ENCODE measurements at places on chromosomes 6 and 20. TPM values are rescaled to one million over a fixed set of nuclear protein-coding genes. Genes with fewer than 3 reads are reported as not detected.
A peak's percentile ranks its signal among the peaks of the same experiment; 100 is the strongest.

DNA sequence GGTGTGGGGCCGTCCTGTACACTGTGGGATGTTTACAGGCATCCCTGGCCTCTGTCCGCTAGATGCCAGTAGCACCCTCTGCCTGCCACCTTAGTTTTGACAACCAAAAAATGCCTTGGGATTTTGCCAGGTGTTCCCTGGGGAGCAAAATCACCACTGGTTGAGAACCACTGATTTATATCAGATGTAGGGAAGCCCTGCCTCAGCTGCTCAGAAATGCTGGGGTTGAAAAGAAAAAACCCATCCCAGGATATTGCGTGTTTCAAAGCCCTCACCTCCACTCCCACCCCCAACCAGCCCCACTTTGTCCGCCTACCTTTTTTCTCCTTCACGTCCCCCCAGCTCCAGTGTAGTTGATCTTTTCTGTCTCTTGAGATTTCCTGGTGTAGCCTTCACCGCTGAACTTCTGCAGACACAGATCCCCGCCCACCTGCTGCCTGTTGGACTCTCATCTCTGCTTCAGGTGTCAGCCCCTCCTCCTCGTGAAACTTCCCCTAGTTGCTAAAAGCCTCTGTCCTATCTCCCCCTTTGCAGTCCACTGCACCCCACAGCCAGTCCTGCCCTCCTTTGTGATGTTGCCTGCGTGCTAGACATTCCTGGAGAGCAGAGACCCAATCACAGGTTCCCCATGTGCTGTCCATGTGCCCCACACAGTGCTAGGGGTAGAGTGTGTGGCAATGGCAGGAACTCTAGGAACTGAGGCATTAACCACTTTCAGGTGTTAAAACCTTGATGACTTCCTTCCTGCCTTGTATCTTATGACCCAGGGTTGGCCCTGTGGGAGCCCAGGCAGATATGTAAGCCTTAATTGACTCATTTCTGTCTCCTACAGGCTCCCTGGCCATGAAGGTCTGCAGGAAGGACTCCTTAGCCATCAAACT lies 98.9 kb downstream of the TBC1D7 start:
- no peak overlapping the region for H3K4me3 ChIP-seq
- H3K4me1 ChIP-seq: peaks cover 12% of the 10 kb centered on the region
- peak; percentile 26 for DNase-seq
- no peak overlapping the region for H3K27ac ChIP-seq
- no peaks in the 10 kb centered on the region for H3K36me3 ChIP-seq

DNA sequence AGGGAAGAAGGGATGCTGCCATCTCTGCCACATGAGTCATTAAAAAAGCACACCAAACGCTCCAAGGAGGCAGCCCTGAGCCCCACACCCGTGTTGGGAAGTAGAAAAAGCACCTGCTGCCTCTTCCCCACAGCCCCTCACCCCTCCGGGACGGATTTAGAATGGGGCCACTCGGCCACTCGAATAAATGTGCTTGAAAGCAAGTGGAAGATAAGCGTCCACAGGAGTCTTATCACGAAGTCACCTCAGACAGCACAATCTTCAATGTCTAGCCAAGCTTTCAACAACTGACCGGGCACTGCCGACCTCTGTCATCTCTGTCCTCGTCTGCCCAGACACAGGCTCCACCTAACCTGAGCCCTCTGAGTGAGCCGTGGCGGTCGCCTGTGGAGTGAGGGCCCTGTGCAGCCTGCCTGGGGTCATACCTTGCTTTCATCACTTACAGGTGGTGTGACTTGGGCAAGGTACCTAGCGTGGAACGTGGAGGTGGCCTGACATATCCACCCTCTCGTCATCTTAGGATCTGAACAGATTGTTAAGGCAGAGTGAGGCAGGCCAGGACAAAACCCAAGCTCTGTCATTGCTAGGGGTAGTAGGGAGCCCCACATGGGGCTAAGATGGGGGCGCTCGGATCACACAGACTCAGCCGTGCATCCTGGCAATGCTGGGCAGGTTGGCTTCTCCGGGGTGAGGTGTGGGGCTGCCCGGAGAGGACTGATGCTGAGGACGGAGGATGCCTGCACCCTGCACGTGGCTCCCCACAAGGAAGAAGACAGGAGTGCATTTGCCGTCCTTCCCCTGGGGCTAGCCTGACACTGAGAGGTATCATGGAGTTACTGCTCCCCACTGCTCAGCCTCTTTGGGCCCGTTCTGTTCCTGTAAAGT lies 34.8 kb downstream of the PSMG4 start:
- H3K4me1 ChIP-seq: no peaks in the 10 kb centered on the region
- no peaks in the 10 kb centered on the region for H3K27me3 ChIP-seq
- no peak overlapping the region for H3K27ac ChIP-seq
- no peak for DNase-seq

DNA sequence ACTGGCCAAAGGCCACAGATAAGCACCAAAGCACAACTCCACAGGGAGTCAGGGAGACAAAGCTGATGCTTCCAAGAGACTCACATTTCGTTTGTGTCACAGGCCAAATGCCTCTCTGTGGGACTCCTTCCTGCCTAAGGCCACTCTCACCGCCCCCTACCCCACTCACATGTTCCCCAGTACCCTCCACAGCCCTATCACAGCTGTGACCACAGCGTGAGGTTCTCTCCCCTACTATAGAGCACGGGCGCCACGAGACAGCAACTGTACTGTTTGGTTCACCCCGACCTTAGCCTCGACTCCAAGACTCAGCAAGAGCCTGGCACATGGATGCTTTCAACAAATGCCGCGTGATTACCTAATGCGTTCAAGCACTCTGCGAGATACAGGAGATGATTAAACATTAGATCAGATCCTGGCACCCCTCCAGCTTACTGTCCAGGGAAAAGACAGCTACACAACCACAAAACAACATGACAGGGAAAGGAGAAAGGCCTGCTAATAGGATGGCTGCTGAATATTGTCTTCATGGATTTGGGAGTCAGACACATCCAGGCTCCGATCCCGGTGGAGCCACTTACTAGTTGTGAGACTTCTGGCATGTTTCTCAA lies 105.5 kb downstream of the AGPAT4 start:
- no peaks in the 10 kb centered on the region for H3K36me3 ChIP-seq
- H3K27ac ChIP-seq: no peak overlapping the region
- no peaks in the 10 kb centered on the region for H3K27me3 ChIP-seq

- H3K36me3 ChIP-seq: no peaks in the 10 kb centered on the region
- no peak overlapping the region for H3K27ac ChIP-seq
- no peak overlapping the region for H3K4me3 ChIP-seq
- DNase-seq: no peak
- H3K4me1 ChIP-seq: no peaks in the 10 kb centered on the region
Measured at GRCh38 chr6:75794954-75795739, 46.1 kb downstream of the MYO6 start.

- no peaks in the 10 kb centered on the region for H3K36me3 ChIP-seq
- no peaks in the 10 kb centered on the region for H3K4me1 ChIP-seq
Measured at GRCh38 chr20:61117725-61118124, 134.3 kb upstream of the CDH4 start.

GRCh38 chr20:21518292-21518991 lies 4.6 kb upstream of the NKX2-2 start:
- no peak for DNase-seq
- peaks cover 77% of the 10 kb centered on the region for H3K27me3 ChIP-seq
- H3K4me3 ChIP-seq: no peak overlapping the region
- H3K27ac ChIP-seq: no peak overlapping the region
- peaks cover 43% of the 10 kb centered on the region for H3K4me1 ChIP-seq
- H3K36me3 ChIP-seq: no peaks in the 10 kb centered on the region

GRCh38 chr6:90910893-90911292 lies 324.0 kb upstream of the MAP3K7 start:
- H3K27ac ChIP-seq: no peak overlapping the region
- no peak overlapping the region for H3K4me3 ChIP-seq
- H3K27me3 ChIP-seq: peaks cover 7% of the 10 kb centered on the region
- no peaks in the 10 kb centered on the region for H3K4me1 ChIP-seq

- no peak overlapping the region for H3K4me3 ChIP-seq
- H3K27ac ChIP-seq: no peak overlapping the region
- no peaks in the 10 kb centered on the region for H3K27me3 ChIP-seq
- no peaks in the 10 kb centered on the region for H3K4me1 ChIP-seq
- no peak for DNase-seq
- no peaks in the 10 kb centered on the region for H3K36me3 ChIP-seq
Measured at GRCh38 chr6:132089173-132089572, 138.0 kb upstream of the CCN2 start.

- H3K4me1 ChIP-seq: no peaks in the 10 kb centered on the region
- no peaks in the 10 kb centered on the region for H3K36me3 ChIP-seq
- H3K4me3 ChIP-seq: no peak overlapping the region
- H3K27me3 ChIP-seq: peaks cover 3% of the 10 kb centered on the region
Measured at GRCh38 chr6:33064723-33065122, 8.7 kb downstream of the HLA-DPA1 start.

GRCh38 chr6:32974016-32974333 lies 5.6 kb downstream of the BRD2 start:
- no peaks in the 10 kb centered on the region for H3K27me3 ChIP-seq
- peak overlapping the region; percentile 98 for H3K4me3 ChIP-seq
- DNase-seq: peak; percentile 43
- H3K36me3 ChIP-seq: peaks cover 93% of the 10 kb centered on the region
- H3K27ac ChIP-seq: peak overlapping the region; percentile 99
- peaks cover 39% of the 10 kb centered on the region for H3K4me1 ChIP-seq

- no peaks in the 10 kb centered on the region for H3K4me1 ChIP-seq
- H3K27ac ChIP-seq: no peak overlapping the region
- DNase-seq: peak; percentile 26
- H3K27me3 ChIP-seq: peaks cover 2% of the 10 kb centered on the region
- no peaks in the 10 kb centered on the region for H3K36me3 ChIP-seq
- H3K4me3 ChIP-seq: no peak overlapping the region
Measured at GRCh38 chr20:23245553-23246181, 104.9 kb upstream of the NXT1 start.

DNA sequence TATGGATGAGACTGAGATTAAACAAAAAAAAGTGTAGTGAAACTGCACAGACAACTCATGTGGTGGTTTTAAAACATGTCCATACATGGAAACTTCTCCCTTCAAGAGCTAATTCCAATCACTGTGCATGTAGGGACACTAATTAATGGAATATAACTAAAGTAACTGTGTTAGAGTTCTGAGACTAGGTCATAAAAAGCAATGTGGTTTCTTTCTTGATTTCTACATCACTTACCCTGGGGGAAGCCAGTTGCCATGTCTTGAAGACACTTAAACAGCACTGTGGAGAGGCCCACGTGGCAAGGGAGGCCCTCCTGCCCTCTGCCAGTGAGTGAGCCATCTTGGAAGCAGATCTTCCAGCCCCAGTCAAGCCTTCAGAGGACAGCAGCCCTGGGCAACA lies 118.2 kb upstream of the DST start:
- H3K27ac ChIP-seq: no peak overlapping the region
- H3K4me1 ChIP-seq: no peaks in the 10 kb centered on the region
- DNase-seq: no peak
- no peak overlapping the region for H3K4me3 ChIP-seq
- no peaks in the 10 kb centered on the region for H3K36me3 ChIP-seq

DNA sequence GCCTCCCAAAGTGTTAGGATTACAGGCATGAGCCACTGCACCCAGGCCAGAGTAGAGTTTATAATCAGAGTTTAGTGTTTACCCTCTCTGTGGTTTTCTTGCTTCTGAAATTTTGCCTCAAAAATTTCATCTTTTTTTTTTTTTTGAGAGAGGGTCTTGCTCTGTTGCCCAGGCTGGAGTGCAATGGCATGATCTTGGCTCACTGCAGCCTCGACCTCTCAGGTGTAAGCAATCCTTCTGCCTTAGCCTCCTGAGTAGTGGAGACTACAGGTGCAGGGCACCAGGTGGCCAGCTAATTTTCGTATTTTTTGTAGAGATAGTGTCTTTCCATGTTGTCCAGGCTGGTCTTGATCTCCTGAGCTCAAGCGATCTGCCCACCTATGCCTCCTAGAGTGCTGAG lies 28.7 kb downstream of the TPX2 start:
- H3K36me3 ChIP-seq: peaks cover 49% of the 10 kb centered on the region
- H3K4me1 ChIP-seq: peaks cover 11% of the 10 kb centered on the region
- H3K27ac ChIP-seq: no peak overlapping the region
- no peaks in the 10 kb centered on the region for H3K27me3 ChIP-seq

DNA sequence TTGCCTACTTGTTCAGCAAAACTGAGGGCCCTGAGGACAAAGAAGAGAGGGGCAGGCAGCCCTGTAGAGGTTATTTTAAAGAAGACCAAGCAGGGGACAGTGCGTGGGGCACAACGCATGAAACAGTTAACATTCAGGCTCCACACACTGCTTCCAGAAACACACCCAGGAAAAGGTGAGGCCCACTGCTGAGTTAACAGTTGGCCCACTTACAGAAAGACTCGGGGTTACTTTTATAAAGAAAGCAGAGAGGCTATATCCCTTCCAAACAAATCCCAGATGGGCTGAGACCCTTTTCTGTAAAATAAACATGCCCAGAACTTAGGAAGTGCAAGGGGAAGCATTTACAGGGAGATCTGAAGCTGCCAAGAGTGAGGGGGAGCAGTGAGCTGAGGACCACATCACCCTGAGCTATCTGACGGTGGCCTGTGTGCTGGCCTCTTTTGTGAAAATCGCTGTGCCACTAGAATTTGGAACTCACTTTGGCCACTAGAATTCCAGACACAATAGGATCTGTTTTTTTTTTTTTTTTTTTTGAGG lies 49.8 kb upstream of the SSTR4 start:
- no peaks in the 10 kb centered on the region for H3K36me3 ChIP-seq
- no peak overlapping the region for H3K27ac ChIP-seq
- H3K4me1 ChIP-seq: no peaks in the 10 kb centered on the region
- no peak overlapping the region for H3K4me3 ChIP-seq

DNA sequence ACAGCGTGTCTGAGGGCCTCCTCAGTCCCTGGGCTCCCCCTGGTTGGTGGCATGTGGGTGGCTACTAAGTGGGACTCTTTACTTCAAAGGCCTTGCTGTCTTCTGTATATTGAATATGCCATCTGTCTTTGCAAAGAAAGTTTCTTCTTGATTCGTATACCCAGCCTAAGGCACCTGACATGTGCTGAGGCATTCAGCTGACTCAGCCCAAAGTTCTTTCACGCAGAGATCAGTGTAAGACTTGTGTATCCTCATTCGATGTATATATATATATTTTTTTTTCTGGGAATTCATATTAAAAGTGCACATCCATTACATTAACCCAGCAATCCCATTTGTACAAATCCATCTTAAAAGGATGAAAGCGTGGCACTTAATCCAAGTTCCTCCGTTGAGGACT lies 115.1 kb upstream of the PMEPA1 start:
- H3K4me1 ChIP-seq: no peaks in the 10 kb centered on the region
- DNase-seq: no peak
- no peak overlapping the region for H3K4me3 ChIP-seq
- H3K27ac ChIP-seq: no peak overlapping the region

LHFPL5 gene
- total RNA-seq: not detected

SLC52A3 gene
- not detected for total RNA-seq

GMPR gene
- 0.97 TPM for total RNA-seq

KHDC1 gene
- total RNA-seq: 4.6 TPM

IRAK1BP1 gene
- total RNA-seq: 2.1 TPM

HAO1 gene
- not detected for total RNA-seq

C20orf202 gene
- not detected for total RNA-seq

CCN6 gene
- total RNA-seq: 0.70 TPM

BPIFB4 gene
- total RNA-seq: not detected
